ENCODE measurements at places on chromosomes 6 and 20.

GRCh38 chr6:46642928-46643751, 9.5 kb downstream of the CYP39A1 start:
- no peak for DNase-seq

GRCh38 chr6:112690497-112691202, 343.5 kb downstream of the RFPL4B start:
- DNase-seq, result no peak

- DNase-seq, result no peak
Observed at GRCh38 chr6:31378062-31378720, 21.2 kb upstream of the HLA-B start.

DNA sequence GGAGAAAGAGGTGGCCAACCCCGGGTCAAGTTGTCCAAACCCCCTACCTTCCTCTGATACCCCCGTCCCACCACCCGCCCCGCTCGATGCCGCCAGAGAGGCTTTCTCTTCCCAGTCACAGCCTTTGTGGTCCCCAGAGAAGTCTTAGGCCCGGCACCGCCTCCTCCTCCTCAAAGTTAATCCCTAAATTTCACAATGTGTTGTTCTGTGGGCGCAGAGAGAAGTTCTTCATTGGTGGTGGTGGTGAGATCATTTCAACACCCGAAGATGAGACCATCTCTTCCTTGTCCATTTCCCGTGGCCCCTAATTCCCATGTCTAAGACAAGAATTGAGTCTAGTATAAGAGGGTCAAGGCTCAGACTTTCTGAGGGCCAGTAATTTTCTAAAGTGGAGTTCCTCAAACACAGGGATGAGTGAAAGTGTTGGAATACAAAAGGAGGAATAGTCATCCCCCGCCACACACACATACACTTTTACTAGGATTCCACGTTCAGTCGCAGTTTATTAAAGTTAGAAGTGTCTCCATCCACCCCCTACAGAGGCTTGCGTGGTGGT, 10.4 kb downstream of the TRIM31 start:
- DNase-seq, result no peak

DNA sequence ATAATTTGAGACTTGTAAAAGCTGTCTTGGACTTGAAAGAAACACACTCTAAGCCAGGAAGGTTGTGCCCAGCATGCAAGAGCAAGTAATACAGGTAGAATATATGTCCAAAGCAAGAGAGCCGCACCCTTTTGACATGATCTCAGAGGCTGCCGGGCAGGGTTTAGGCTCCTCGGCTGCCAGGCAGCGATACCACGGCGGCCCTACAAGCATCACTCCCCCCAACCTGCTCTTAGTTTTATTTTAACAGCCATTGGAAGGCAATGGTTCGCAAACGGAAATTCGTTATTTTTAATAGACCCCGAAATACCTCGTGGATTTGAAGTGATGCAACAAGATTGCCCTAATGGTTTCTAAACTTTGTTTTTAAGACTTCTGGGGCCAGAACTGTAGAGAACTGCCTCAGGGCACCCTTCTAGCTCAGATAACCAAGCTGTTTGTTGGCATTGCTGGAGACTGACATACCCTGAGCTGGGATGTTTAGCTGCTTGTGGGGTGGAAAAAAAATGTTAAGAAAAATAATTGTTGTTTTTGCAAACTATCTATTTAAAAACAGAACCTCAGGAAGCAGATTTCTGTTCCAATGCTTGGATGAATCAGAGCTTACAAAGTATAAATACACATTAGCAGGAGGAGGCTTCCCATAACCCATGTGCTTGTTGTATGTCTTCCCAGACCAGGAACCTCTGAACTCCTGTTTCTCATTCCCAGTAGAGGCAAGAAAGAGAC, 39.0 kb downstream of the JAG1 start:
- DNase-seq, result no peak

GRCh38 chr6:39471954-39472659, 149.6 kb upstream of the KCNK16 start:
- no peak for DNase-seq

GRCh38 chr6:111788379-111789276, 84.6 kb downstream of the FYN start:
- no peak for DNase-seq

DNA sequence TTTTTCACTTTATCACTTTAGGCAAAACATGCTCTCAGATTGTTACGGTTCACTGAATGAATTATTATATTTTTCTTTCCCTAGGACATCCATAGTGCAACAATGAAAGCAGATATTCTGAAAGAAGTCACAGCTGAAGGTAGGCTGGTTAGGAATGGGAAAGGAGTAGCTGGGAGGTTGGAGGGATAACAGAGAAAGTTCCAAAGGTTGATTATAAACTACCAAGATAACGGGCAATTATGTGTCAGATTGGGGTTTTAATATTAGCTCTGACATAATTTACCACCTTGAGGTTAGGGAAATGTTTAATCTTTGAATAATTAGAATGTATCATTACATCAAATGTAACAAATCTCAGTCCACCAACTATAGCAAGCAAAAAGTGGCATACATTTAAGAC, 96.5 kb downstream of the HTR1B start:
- DNase-seq, result no peak

GRCh38 chr6:137218473-137218916, 690 bp downstream of the IFNGR1 start:
- peak; percentile 75 for DNase-seq

- no peak for DNase-seq
Observed at GRCh38 chr6:154800338-154800737, 67.1 kb downstream of the SCAF8 start.

DNA sequence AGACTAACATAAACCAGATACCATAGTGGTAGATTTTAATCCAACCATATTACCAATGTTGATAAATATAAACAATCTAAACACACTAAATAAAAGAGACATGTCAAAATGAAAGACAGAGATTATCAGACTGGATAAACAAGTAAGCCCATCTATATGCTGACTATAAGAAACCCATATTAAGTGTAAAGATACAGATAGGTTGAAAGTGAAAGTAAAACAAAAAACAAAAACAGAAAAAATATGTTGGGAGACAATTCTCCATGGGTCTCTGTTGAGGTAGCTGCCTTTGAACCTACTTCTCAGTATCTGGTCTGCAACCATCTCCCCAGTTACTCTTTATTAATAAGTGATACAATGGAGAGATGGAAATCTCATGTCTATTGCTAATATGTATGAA, 21.2 kb downstream of the REV3L start:
- peak; percentile 26 for DNase-seq

DNA sequence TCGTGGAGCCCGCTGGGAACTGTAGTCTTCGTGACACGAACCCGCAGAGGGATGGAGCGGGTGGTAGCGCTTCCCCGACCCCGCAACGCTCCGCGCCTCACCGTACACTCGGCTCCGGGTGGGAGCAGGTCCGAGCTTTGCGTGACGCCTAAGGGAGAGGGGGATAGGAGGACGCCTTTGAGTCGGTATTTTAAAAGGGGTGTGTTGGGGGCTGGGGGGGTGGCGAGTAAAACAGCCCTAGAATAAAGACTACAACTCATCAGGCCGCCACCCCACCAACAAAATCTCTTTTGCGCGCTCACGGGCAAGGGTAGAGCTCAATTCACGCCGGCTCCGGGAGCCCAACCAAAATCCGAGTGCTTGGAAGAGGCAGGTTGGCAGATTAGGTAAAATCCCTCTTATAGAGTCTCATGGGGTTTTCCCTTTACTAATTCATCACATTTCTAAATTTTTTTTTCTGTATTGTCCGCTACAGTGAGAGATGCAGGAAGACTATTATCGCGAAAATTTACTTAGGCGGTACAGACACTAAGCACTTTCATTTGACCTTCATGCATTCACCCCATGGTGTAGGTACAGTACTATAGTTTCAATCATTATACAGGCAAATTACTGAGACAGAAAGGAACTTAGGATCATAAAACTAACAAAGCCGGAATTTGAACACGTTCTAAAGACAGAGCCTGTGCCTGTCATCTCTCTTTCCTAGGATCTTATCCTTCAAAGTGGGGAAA, 706 bp upstream of the SNX14 start:
- DNase-seq, result no peak

DNA sequence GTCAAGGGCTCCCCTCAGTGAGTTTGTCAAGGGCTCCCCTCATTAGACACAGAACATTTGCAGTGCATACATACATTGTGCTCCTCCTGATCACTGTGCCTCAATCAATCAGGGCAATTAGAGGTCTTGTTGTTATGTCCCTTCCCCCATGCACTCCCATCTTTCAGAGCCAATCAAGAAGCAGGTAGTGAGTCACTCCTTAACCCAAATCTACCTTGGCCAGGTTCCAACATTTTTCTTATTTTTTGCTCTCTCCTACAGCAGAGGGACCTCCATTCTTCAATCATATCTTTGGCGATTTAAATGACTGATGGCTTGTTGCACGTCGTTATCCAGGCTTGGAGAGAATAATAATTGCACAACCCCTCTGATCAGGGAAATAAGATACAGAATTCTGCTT, 409.9 kb upstream of the SPTLC3 start:
- DNase-seq, result no peak

DNA sequence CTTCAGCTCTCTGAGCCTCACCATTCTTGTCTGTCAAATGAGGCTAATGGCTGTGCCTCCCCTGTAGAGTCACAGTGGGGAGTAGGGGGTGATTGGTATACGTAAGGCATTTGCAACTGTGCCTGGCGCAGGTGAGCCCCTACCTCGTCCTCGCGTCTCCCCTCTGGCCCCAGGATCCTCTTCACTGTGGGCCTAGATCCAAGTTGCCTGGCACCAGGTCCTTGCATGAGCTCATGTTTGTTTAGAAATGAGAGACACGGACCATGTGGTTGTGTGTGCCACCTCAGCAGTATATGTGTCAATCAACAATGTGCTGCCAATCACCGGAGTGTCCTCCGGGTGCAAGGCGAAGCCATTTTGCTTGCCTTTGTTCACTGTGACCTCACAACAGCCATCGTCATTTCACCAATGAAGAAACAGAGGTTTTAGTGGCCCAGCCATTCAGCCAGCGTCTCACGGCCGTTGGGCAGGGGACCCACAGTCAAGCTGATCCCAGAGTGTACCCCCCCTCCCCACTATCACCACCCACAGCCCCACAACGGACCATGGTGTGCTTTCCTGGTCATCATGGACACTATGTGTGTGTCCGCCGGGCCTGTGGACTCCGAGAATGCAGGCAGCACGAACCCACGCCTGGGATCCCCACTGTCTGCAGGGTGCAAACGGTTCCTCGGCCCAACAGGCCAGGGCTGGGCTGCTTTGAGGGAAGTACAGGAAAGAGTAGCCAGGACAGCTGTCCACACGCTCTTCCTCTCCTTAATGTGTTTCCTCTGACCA, 35.9 kb upstream of the STX16 start:
- DNase-seq, result no peak

DNA sequence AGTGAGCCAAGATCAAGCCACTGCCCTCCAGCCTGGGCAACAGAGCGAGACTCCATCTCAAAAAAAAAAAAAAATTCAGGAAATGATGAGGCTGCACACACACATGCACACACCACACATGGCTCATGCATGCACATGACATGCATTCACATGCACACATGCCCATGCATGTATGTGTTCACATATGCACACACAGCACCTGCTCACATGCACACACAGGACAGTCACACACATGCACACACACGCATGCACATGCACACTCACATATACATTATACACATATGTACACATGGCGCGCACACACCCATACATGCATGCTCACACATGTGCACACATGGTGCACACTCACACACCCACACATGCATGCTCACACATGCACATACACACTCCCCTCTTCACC, 22.5 kb downstream of the RIPOR3 start:
- DNase-seq, result no peak

GRCh38 chr6:116287689-116288282, 8.1 kb upstream of the TSPYL1 start:
- DNase-seq, result peak; percentile 74

DNA sequence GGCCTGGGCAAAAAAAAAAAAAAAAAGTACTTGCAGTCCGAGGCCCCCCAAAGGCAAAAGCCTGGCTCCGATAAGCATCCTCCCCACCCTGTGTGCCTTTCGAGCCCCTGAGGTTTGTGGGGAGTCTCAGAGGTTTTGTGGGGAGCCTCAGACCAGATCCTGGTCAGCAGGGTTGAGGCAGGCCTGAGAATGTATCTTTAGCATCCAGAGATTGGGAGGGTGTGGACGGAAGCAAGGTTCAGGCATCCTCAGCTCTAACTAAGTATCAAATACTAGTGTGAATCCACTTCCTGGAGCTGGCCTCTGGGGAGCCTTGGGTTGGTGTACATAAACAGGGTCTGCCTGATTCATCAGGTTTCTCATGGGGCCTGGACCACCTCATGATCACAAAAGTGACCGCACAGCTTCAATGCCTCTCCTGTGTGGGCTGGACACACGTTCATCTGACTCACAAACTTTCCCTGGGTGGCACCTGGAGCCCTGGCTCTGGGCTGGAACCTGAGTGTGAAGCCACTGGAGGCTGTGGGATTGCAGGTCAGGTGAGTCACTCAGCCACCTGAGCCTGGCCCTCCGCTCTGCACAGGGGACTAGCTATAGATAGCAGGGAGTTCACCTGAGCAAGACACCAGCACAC, 24.4 kb downstream of the PCMTD2 start:
- no peak for DNase-seq

All from natural killer cell (primary cell).